BJ (cell line): ENCODE measurements at places on chromosomes 3 and 15.

DNA sequence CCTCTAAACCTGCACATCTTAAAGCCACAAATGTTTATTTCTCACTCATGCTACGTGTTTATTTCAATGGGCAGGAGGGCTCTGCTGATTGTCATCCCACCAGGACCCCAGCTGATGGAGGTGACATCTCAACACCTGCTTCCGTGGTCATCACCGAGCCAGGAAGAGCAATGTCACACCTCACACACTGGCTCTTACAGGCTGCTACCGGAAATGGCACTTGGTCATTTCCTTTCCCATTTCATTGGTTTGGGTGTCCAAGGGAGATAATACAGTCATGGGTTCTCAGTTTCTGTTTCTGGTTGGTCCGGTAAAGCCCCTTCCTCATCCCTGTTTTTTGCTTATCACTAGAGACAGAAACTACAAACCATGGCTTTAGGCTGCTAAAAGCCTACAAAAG is 41.9 kb downstream of the ABHD2 start:
- DNase-seq, result no peak

DNA sequence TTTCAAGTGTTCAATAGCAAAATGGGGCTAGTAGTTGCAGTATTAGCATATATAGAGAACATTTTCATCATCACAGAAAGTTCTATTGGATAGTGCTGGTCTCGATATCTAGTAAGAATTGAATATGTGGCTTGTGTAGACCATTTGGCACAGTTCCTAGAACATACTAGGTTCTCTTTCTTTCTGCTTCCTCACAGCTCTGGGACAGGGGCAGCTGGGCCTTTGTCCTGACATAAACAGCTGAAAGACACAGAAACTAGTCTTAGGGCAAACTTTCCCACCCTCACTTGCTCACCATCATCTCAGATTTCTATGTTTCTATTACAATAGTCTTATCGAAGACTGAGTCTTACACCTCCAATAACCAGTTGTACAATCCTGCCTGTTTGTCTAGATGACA is 63.7 kb upstream of the DLG1 start:
- DNase-seq, result no peak

GRCh38 chr3:40771112-40771511 is 246.4 kb downstream of the ZNF621 start:
- DNase-seq, result no peak

- no peak for DNase-seq
Measured at GRCh38 chr15:60685346-60685937, 206.5 kb upstream of the ICE2 start.

- DNase-seq, result no peak
Measured at GRCh38 chr3:102722317-102722716, 287.5 kb downstream of the ZPLD1 start.

DNA sequence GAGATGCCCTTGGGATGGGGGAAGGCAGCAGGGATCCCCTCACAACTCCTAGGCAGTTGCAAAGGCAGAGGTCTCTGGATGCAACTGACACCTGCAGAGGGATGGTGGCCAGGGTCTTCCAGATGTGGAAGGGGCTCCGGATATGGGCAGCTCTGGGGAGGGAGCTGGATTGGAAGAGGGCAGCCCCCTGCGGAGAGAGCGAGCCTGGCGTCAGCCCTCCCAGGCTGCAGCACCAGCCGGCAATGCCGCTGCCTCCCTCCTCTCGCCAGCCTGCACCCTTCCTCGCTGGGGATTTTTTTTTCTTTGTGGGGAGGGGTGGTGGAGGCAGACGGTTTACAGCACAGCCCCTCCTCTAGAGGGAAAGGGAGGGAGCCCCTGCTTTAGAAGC is 1.6 kb downstream of the INSYN1 start:
- no peak for DNase-seq
